Central memory CD4-positive, alpha-beta T cell (primary cell): ENCODE measurements at places on chromosomes 1 and 21.

DNA sequence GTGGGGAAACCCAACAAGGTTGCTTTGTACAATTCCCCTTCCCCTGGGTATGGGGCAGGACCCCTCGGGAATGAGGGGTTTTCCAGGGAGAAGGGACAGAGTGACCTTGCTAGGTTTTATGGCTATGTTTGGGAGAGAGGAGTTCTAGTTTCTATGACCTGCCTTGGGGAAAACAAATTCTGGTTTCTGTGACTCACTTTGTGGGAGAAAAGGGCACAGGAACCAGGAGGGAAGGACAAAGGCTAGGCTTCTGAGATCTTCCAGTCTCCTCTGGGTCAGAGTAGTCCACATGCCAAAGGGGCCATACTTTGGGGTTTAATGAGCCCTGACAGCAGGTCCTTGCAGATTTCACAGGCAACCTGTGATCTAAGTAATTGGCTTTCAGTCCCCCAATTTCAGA, 5.5 kb upstream of the PTGER3 start:
- DNase-seq, result no peak

DNA sequence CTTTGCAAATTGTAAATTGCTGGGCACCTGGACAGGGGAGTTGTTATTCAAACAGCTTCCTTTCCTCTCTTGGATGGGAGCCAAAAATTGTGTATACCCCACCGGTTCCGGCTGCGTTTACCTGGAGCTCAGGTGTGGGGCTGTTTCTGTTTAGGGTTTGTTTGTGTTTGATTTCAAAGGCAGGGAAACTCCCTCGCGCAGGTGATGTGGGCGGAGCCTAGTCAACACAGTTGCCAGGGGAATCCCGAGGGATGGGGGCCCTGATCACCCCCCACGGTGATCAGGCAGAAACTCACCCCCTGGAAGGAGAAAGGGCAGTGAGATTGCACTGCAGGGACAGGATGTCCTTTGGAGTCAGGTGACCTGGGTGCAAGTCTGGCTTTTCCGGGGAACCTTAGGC, 28.3 kb downstream of the CDCP2 start:
- no peak for DNase-seq

DNA sequence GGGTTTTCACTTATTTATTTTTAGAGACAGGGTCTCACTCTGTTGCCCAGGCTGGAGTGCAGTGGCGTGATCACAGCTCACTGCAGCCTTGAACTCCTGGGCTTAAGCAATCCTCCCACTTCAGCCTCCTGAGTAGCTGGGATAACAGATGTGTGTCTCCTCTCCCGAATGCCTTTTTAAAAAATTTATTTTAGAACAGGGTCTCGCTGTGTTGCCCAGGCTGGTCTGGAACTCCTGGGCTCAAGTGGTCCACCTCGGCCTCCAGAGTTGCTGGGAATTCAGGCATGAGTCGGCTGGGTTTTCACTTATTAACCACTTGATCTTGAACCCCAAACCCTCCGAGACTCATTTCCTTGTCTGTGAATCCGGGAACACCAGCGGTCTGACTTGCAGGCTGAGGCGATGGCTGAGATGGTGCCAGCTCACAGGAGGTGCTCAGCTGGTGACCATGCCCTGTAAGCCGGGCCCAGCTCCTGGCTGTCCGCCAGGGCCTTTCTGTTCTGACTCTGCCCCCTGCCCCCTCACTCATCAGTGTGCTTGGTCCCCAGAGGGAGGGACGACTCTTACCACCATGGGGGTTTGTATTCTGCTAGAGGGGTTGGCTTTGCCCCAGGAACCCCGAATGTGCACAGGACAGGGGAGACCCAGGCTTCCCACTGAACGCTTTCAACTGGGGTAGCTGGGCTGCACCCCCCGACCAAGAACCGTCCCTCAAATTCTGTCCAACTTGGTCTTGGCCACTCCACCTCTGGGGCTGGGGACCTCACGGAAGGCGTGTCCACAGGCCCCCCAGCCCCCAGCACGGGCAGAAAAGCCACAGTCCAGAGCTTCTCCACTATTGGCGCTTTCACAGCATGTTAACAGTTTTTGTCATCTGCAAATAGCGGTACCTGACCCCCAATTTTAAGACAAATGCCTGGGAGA, 22.5 kb downstream of the MMEL1 start:
- no peak for DNase-seq

GRCh38 chr1:64984737-64985136, 18.4 kb upstream of the JAK1 start:
- no peak for DNase-seq

DNA sequence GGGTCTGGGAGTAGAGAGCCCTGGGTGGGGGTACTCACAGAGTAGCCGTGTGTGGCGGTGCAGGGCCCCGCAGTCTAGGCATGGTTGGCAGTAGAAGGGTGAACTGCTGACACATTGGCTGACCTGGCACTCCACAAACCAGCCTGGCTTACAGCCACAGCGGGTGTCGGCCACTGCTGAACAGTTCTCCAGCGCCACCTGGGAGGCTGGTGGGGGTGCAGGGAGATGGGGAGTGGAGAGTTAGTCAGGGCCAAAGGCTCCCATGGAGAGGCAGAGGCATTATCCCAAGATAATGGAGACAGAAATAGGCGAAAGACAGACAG, 1.5 kb downstream of the TNFRSF25 start:
- no peak for DNase-seq

GRCh38 chr1:201640624-201641023, 101.7 kb downstream of the NAV1 start:
- no peak for DNase-seq

GRCh38 chr1:46784666-46785065, 14.2 kb upstream of the CYP4B1 start:
- DNase-seq, result no peak

DNA sequence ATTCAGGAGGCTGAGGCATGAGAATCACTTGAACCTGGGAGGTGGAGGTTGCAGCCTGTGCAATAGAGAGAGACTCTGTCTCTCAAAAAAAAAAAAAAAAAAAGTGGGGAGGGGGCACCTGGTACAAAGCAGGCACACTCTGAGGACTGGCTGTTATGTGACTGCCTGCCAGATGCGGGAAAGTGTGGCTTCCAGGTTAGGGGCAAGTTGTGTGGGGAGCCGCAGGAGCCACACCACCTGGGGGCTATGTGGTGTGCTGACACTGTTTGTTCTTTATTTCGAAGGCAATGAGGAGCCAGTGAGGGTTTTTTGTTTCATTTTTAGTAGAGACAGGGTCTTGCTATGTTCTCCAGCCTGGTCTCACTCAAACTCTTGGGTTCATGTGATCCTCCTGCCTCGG, 5.7 kb downstream of the THEMIS2 start:
- DNase-seq, result no peak

DNA sequence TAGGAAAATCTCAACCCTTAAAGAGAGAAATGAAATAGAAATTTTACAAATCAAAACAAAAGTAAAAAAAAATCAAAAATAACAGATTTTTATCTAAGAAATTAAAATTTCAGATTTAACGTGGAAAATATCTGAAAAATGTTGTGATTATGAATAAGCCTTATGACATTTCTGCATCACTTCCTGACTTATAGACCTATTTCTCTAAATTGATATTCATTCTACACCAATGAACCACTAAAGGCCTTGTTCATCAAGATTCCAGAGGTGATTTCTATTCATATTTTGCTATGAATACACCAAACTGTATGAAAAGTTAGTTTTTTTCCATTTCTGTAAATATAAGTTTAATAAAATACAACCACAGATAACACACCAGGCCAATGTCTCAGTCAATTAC, 261.5 kb downstream of the SMYD3 start:
- DNase-seq, result no peak
